ENCODE measurements at places on chromosomes 16 and 17.

DNA sequence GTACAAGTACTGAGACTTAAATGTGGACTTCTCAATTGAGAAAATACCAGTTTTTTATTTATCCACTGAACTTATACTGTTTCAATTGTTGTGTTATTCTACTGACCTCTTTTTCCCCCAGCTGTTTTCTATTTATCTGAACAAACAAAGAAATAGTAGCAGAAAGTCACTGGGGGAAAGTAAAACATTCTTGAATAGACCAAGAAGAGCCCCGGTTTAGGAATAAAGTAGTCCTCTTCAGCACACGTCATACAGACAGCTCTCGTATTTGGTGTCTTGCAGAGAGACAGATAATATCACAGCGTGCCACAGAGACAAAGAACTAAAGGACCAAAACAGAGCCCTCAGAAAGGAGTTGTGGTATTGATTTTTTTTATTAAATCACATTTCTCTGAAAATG lies 1159.1 kb upstream of the CDH8 start:
- DNase-seq: no peak

DNA sequence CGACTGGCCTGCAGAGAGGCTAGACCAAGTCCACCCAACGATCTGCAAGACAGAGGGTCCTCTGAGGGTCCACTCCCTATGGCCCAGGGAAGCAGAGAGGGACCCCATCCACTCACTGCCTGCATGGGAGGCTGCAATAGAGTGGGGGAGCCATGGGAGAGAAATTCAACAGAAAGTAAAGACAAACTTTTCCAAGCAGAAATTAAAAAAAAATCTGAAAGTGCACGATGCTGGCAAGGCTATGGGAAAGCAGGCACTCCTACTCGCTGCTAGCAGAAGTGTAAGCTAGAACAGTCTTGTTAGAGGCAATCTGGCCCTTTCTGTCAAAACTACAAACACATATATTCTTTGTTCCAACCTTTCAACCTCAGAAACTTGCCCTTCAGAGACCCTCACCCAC lies 85.4 kb downstream of the GAS7 start:
- no peak for DNase-seq

DNA sequence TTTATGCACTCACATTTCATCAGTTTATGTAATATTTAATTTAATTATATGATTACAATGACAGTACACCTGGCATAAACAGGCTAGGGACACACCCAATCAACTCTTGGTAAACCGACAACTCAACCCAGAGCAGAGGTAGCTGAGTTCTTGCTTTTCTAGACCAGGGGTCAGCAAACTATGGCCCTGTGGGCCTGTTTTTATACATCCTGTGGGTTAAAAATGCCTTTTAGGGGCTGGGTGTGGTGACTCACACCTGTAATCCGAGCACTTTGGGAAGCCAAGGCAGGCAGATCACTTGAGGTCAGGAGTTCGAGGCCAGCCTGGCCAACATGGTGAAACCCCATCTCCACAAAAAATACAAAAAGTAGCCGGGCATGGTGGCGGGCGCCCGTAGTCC lies 99.2 kb upstream of the TMEM97 start:
- no peak for DNase-seq

DNA sequence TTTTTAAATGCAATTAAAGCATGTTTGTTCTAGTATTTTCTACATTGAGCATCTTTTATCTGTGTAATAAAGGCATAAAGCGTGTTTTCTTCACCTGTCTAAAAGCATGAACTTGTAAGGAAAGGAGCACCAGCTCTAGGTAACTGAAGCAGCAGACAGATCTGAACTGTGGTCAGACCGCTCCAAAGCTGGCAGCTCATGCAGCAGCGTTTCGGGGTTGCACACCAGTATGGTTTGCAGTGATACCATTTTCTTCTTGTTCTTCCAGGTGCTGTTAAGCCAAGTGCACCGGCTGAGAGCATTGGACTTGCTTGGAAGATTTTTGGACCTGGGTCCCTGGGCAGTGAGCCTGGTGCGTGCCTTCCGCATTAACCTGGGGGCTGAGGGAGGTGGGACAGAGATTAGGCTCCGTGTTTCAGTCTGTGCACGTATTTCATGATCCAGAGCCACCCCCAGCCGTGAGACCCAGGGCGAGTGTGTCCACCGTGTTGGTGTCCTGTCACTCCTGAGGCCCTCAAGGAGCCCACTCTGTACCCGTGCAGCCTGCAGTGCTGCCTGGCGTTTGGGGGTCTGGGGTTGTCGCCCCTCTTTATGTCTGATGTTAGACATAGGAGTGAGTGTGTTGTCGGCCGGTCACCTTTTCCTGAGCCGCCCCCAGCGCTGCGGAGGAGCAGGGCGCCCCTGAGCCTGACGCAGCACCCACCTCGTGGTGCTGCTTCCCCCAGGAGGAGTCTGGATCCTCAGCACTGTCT lies 136.3 kb upstream of the CHMP6 start:
- DNase-seq: no peak

DNA sequence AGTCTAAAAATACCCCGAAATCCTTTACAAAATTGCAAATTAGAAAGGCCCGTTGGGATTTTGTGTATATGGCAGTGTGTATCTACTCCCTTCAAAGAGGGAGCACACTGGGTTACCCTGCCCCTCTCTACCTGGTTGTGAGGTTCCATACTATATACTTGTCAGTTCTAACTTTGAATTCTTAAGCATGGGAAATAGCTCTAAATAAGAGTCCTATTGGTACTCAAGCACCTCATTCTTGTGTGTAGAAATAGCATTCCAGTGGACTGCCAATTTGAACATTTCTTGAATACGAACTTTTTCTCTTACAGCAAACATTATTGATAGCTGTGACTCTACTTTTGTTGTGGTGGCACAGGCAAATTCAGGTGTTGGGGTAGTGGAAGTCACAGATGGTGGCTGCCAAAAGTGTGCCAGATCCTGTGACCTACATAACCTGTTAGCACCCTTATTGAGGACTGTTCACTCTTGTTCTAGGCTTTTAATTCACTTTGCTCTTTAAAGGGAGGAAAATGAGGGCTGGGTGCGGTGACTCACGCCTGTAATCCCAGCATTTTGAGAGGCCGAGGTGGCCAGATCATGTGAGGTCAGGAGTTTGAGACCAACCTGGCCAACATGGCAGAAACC lies 16.1 kb downstream of the ESRP2 start:
- DNase-seq: no peak

DNA sequence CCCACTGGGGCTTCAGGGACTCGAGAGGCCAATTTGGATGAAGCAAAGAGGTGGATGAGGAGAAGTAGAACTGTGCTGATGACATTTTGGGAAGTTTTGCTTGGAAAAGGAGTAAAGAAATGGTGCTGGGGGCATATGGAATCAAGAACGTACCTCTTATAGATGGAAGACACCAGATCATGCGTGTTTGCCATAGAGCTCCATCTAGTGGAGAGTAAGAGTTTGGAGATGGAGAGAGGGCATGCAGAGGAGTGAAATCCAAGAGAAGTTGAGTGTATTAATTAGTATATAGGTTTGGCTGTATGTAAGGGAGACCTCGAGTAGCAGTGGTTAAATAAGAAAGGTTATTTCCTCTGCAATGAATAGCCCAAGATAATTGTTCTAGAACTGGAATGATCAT lies 56.0 kb downstream of the SHISA6 start:
- DNase-seq: no peak

DNA sequence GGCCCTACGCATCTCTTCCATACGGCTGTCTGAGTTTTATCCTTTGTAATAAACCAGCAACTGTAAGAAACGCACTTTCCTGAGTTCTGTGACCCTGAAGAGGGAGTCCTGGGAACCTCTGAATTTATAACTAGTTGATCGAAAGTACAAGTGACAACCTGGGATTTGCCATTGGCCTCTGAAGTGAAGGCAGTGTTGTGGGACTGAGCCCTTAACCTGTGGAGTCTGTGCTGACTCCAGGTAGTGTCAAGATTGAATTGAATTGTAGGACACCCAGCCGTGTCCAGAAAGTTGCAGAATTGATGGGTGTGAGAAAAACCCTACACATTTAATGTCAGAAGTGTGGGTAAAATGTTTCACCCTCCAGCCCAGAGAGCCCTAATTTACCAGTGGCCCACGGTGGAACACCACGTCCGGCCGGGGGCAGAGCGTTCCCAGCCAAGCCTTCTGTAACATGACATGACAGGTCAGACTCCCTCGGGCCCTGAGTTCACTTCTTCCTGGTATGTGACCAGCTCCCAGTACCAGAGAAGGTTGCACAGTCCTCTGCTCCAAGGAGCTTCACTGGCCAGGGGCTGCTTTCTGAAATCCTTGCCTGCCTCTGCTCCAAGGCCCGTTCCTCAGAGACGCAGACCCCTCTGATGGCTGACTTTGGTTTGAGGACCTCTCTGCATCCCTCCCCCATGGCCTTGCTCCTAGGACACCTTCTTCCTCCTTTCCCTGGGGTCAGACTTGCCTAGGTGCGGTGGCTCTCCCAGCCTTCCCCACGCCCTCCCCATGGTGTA lies 1.5 kb downstream of the GAA start:
- DNase-seq: no peak

DNA sequence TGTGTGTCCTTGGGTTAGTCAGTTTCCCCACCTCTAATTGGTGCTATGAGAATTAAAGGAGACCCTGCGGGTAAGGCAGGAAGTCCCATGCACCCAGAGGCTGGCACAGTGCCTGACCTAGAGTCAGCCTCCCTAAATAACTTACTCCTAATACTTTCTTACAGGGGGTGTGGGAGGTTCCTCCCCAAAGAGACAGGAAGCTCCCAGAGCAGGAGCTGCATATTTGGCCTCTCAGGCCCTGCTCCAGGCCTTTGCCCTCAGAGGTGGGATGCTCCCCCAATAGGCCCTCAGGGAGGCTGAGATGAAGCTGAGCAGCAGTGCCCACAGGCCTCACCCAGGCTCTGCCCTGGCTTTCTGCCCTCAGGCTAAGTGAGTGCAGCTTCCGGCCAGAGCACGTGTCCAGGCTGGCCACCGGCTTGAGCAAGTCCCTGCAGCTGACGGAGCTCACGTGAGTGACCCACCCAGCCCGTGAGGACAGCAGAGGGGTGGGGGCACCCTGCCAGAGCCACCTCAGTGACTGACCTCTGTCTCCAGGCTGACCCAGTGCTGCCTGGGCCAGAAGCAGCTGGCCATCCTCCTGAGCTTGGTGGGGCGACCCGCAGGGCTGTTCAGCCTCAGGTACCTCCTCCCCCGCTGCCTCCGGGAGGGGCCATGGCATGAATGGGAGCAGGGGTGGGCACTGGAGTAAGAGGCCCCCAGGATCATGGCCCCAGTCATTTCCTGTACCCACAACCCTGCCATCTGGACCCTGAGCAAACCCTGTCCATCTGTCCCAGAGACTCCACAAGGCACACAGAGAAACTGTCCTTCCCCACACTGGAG lies 31.1 kb upstream of the CPNE2 start:
- no peak for DNase-seq

DNA sequence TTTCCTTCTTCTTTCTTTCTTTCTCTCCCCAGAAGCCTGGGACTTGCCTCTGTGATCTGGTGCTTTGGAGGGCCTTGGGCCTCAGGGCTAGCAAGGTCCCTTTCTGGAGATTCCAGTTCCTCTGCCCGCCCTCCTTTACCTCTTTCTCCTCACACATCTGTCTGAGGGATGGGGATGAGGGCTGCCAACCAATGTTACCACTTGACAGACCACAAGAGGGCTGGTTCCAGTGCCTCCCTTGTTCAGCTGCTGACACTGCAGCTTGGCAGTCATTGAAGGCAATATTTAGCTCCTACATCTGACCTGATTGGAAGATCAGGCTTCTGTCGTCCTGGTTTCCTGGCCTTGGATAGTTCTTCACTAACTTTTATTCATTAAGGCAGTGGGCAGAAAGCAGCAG lies 3.6 kb upstream of the ZNF652 start:
- no peak for DNase-seq

DNA sequence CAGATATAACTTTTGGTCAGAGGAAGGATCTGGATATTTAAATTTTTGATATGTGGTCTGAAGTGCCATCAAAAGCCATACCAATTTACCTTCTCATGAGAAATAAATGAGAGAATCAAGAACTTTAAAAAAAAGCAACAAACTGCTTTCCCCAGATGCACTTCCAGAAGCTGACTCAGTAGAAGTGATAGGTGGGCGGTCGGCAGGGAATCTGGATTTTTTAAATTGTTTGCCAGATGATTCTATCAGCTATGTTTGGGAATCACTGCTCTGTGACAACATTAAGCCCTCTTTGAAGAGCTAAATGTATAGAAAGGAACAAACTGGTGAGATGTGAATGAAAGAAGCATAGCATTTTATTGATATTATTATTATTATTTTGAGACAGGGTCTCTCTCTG lies 19.2 kb downstream of the CDH3 start:
- no peak for DNase-seq

GRCh38 chr17:17126131-17127110 lies 79.7 kb downstream of the PLD6 start:
- no peak for DNase-seq

DNA sequence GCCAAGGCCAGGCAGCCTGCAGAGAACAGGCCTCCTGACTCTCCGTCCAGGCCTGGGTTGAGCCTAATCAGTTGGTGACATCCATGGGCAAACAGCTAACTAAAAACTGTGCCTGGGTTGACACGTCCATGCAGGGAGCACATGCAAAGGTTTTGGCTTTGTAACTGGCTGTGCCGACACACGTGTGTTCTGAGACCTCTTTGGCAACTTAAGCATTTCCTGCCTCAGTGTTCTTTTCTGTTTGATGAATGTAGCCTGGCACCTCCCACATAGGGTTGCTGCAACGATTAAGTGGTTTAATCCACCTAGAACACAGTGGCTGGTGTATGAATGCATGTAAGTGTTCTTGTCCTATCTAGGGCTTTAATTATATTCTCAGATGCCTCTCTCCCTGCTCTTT lies 3.2 kb downstream of the BCO1 start:
- DNase-seq: no peak

- DNase-seq: no peak
These were observed 14.0 kb upstream of the BAIAP2 start for GRCh38 chr17:81020767-81021497.

- no peak for DNase-seq
These were observed 284.1 kb downstream of the SOX9 start for GRCh38 chr17:72404872-72405271.

- DNase-seq: no peak
These were observed 163.5 kb downstream of the IRF8 start for GRCh38 chr16:86062271-86062965.

GRCh38 chr16:10835281-10835931 lies 16.8 kb upstream of the TVP23A start:
- peak; percentile 10 for DNase-seq

GRCh38 chr17:67217446-67217845 lies 27.6 kb downstream of the HELZ start:
- DNase-seq: no peak

DNA sequence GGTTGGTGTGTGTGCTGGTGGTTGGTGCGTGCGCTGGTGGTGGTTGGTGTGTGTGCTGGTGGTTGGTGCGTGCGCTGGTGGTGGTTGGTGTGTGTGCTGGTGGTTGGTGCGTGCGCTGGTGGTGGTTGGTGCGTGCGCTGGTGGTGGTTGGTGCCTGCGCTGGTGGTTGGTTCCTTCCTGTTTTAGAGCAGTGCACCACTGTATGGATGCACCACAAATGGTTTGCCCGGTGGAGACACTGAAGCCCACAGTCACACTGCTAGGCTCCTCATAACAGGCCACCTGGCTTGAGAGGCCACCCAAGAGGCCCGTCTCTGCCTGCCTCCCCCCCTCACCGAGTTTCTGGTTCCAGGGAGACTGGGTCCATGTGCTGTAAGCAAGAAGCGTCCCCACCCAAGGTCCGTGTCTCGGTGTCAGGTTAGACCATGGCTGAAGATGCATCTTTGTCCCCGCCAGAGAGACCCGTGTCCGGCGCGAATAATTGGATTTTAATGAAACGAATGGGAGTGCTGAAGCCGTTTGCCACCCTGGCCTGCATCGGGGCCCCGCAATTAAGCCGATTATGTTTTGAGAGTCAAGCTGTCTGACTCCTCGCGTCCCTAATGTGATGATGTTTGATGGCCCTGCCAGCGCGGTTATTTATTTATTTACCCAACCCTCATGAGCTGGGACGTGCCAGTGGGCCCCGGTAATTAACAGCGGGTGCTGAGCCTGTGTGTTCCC lies 161.3 kb upstream of the GSE1 start:
- no peak for DNase-seq
